ENCODE measurements at places on chromosomes 1 and 21.
A peak's percentile ranks its signal among the peaks of the same experiment; 100 is the strongest.

DNA sequence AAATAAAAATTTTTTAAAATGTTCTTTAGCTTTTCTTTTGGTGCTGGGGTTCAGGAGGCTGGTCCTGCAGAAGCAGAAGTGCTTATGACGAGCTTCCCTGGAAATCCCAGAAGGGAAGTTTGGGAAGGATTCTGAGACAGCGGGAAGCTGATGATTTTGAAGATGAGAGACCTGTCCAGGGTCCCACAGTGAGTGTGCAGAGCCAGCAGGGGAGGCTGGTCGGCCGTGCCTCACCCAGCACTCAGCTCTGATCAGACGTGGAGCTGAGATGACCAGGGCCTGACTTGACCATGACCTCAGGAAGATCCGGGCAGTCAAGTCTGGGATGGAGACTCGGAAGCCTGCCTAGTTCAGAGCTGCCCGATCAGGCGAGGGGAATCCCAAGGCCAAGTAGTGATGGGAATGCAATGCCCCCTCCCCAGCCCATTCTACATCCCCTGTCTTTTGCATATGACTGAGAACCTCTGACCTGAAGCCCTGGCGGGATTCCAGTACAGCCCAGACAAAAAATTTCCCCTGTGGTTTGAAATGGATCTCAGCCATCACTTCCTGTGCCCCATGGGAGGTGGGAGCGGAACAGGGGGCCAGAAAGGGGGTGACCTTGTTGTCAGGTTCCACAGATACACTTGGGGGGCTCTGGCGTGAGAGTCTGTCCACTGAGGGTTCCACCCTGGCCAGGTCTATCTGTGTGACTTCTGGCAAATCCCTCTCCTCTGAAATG, 96.8 kb upstream of the RUNX3 start:
- no peak for DNase-seq

DNA sequence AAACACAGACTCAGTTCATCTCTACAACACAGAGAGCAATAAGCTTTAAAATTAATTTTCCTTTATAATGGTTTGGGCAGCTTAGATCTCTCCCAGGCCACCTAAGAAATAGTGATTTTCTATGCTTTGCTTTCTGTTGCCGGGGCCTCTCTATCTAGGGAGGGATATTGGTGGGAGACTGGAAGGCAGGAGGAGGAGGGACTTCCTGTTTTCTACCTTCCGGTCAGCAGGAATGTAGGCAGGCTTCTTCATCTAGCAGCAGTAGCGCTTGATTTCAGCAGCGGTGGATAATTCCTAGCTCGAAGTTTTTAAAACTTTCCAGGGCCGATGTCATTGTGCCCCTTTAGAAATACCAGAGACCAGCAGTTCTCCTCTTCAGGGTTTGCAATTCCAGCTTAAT, 5.1 kb upstream of the DESI2 start:
- DNase-seq = no peak

DNA sequence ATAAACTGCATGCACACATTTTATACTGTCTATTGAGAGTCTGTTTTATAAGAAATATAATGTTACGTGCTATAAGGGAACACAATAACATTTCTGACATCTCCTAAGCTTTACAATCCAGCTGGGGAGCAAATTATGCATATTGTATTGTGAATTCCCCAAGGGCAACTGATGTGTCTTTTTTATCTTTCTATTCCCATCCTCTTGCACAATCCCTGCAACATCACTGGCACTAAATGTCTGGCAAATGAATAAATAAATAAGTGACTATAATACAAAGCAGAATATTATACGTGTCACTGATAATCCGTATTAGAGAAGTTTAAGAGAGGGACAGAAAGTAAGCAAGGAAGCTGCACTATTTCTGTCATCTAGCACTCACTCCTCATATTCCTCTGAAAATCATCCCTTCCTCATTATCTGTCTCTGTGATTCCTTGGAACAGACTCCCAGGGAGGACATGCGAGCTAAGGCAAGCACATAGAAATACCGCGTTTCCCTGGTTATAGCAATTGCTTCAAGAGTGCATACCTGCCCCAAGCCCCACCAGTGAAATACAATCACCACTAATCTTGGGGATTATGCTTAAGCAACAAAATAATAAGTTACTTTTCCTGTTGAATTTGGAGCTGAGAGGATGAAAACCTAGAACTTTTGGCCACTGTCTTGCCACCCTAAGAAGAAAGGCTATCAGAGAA, 205.4 kb downstream of the SMYD3 start:
- no peak for DNase-seq

GRCh38 chr1:10765304-10765703, 31.1 kb downstream of the CASZ1 start:
- no peak for DNase-seq

DNA sequence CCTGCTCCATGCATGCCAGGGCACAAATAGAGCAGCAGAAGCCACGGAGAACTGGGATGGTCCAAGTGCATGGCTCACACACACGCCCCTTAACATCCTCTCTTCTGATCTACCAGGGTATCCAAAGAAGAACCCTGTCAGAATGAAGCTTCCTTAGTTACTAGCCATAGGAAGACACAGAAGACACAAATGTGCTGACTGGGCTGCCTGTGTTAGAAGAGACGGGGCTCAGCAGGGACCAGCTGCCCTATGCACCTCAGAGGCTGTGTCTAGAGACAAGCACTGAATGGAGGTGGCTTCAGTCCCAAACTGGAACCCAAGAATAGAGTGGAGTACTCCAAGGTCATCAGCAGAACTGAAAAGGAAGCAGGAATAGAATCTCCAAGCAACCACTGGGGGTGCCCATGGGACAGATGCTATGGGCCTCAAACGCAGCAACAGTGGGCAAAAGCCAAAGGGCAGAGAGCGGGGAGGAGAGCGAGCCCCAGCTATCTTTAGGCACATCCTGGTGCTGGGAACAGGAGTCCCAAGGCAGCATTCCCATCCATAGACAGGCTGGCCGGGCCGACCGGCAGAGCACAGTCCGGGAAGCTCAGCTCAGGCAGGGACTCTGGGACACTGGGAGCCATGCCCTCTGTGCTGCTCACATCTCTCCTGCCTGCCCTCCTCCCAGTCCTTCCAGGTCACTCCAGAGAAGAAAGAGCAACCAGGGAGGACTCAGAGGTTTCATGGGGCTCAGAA, 9.5 kb downstream of the SLC6A9 start:
- DNase-seq = no peak

- no peak for DNase-seq
Observed at GRCh38 chr1:108961198-108961597, 2.1 kb downstream of the CLCC1 start.

DNA sequence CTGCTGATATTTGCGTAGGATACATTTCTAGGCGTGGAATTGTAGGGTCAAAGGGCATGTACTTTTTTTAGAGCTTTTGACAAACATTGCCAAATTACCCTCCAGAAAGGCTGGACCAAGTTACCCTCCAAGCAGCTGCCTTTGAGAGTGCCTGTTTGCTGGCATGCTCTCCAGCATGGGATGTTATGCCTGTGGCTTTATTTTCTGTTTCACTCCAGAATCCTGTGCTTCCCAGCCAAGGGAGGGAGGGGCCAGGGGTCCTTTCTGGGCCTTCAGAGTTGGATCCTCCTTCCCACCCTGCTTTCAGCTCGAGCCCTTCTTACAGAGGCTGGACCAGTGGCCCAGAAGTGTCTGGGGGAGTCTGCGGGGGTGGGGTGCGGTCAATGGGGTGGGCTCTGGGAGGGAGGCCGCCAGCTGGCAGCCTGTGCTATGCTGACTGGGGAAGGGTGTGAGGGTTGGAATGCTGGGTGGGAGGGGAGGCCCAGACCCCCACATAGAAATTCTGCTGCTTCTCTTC, 81.2 kb downstream of the EPHB2 start:
- peak; percentile 69 for DNase-seq

GRCh38 chr1:12081648-12082396, 18.7 kb downstream of the TNFRSF8 start:
- no peak for DNase-seq

DNA sequence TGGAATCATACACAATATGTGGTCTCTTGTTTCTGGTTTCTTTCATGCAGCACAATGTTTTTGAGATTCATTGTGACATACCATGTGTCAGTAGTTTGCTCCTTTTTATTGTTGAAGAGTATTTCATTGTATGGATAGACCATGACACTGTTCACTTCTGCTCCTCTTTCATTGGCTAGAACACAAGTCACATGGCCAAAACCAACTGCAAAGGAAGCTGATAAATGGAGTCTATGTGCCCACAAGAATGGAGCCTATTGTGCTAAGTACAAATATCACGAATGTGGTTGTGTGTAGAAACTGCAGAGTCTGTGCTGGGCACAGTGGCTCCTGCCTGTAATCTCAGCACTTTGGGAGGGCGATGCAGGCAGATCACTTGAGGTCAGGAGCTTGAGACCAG, 28.6 kb upstream of the FNBP1L start:
- DNase-seq = no peak

DNA sequence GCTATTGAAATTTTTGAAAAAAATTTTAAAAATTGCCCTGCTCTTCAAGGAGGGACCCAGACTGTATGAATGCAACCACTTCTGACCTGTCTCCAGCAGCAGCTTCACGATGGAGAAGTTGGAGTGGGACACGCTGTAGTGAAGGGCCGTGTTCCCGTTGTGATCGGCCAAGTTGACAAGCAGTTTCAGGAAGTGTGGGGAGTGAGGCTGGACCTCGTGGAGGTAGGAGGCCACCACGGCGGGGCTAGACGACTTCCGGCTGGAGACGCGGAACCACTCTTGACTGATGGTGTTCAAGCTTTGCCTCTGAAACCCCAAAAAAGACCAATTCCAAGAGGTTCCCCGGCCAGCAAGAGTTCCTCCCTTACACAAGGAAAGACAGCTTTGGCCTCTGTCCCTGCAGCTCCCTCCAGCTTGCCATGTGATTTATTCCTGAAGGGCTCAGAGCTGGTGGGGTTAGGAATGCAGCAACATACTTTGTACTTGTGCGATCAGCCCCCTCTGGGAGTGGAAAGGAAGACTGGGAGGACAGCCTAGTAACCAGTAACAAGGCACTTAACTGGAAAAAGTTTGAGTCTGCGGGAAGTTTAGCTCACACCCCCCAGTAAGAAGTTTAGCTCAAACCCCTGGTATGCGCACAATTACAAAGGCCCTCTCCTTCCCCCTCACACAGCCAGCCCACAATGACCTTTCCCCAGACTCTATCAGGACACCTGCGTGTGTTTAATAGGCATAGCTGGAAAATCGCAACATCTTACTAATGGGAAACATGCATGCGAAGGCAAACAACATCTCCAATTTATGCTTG, 56.0 kb downstream of the KANK4 start:
- peak; percentile 63 for DNase-seq

GRCh38 chr1:53354119-53354518, 26.2 kb upstream of the LRP8 start:
- DNase-seq = no peak

DNA sequence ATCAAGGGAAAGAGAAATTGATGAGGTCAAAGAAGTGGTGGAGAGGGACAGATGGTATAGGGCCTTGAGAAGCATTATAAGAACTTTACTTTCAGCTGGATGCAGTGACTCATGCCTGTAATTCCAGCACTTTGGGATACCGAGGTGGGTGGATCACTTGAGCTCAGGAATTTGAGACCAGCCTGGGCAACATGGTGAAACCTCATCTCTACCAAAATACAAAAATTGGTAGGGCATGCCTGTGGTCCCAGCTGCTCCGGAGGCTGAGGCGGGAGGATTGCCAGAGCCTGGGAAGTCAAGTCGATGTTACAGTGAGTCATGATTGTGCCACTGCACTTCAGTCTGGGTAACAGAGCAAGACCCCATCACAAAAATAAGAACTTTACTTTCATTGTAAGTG, 5.7 kb downstream of the TMEM50A start:
- DNase-seq = no peak

DNA sequence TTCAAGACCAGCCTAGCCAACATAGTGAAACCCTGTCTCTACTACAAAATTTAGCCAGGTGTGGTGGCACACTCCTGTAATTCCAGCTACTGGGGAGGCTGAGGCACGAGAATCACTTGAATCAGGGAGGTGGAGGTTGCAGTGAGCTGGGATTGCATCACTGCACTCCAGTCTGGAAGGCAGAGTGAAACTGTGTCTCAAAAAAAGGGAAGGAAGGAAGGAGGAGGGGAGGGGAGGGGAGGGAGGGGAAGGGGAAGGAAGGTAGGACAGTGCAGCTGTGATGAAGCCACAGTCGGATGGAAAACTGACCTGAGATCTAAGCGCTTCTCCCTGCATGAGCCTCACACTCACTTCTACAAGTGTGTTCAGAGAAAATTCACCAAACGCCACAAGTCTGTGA, 22.0 kb upstream of the FHAD1 start:
- DNase-seq = no peak

- no peak for DNase-seq
Observed at GRCh38 chr1:63987014-63987627, 213.3 kb downstream of the ROR1 start.

GRCh38 chr1:28737307-28738132, 780 bp downstream of the YTHDF2 start:
- DNase-seq = peak; percentile 80

- no peak for DNase-seq
Observed at GRCh38 chr1:171179318-171180227, 5.5 kb upstream of the FMO2 start.

- DNase-seq = peak; percentile 91
Observed at GRCh38 chr1:165117482-165117881, 239.0 kb downstream of the LMX1A start.

DNA sequence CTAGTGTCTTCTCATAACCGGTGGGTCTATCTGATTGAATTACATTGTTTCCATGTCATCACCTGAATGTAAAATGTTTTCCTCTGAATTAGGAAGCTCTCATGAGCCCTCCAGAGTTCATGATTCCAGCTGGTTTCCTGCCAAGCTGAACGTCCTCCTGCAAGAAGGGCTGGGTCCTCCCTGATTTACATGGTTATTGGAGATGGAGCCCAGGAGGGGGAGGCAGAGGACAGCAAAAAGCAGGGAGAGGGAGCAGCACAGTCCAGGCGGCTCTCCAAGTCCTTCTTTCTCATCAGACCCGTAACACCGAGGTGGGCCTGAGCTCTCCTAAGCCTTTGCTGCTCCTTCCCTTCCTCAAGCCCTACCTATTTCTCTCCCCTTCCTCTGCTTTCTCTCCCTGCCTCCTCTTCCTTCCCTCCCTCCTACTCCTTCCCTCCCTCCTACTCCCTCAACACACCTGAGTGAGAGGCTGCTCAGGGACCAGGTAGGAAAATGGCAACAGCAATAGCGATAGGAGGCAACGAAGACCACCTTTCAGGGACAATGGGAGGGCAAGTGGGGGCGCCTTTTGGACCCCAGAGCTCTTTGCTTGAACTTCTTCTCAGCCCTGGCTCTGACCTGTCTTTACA, 265.9 kb downstream of the PRDM2 start:
- peak; percentile 87 for DNase-seq

- peak; percentile 81 for DNase-seq
Observed at GRCh38 chr1:172351346-172351745, 69.1 kb upstream of the C1orf105 start.

- no peak for DNase-seq
Observed at GRCh38 chr1:211543025-211543424, 35.9 kb downstream of the SLC30A1 start.
